ENCODE measurements at places on chromosomes 2 and 18.

GRCh38 chr2:54512663-54513362 is 56.7 kb downstream of the SPTBN1 start:
- no peak for DNase-seq

GRCh38 chr18:3914109-3914508 is 464.1 kb downstream of the TGIF1 start:
- no peak for DNase-seq

DNA sequence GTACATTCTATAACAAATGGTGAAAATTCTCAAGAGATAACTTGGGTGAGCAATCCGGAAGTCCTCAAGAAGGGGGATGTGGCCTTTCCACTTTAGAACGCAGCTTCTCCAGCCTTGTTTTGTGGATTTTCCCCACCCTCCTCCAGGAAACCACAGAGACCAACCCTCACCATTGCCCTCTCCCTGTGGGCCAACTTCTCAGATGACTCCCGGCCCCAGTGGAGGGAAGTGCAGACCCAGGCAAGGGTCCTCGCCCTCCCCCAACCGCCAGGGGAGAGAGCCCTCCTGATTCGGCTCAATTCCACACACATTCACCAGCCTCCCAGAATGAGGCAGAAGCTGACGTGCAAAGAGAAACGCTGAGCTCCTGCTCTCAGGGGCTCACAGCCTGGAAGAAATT is 277.2 kb downstream of the EIPR1 start:
- no peak for DNase-seq

DNA sequence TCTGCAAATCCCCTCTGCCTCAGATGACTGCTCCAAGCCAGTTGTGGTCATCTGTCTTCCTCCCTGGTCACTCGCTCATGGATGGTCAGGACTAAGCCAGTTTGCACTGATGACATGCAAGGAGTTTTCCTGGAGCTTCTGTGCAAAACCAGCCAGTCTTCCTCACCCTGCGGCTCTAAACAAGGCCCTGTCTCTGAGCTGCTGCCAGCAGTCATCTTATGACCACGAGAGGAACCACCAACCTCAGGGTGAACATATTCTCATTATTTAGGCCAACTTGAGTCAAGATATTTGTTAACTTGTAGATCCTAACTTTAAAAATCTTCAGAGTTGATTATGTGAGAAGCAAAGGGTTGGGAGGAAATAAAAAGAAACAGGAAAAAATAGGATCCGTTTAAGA is 119.9 kb upstream of the CAB39 start:
- no peak for DNase-seq

DNA sequence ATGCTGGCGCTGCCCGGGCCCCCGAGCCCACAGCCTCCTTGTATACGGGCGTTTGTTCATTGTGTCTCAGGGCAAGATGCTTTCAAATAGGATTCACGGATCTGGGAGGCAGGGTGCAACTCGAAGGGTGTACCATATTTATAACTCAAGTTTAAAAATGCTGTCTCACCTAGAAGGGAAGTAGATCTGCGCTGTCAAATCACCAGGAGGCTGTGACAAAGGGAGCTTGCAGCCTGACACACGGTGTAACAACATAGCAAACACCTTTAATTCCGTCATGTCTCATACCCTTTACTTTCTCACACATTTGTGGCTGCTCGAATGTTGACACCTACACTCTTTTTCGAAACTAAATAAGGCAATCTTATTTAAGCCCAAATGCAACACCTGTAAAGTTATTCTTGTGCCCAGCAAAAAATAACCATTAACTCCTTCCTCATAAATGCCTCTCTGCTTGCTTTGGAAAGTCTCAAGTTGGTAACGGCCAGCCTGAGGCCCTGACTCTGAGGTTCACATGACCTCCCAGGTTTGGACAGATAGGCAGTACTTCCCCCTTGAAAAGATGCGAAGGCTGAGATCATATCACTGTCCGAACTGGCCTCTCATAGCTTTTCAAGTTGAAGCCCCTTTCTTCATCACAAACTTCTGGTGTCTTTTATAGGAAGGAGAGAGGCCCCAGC is 11.6 kb downstream of the ZEB2 start:
- no peak for DNase-seq

DNA sequence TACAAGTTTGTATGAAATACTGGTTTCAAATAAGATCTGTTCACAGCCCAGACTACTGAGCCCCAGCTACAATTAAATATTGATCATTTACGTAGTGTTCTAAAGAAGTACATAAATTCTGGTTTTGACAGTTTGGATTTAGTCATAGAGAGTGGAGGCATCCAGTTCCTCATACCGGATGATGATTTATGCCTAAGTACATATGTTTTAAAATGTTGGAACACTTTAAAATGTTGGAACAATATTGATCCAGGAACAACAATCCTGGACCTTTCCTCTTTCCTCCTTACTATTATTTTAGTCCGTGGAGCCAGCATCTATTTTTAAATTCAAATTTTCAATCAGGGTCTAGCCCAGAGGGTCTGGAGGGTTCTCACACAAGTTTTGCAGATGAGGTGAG is 22.8 kb upstream of the TTN start:
- DNase-seq, result no peak

GRCh38 chr2:239695106-239695727 is 294.4 kb upstream of the HDAC4 start:
- no peak for DNase-seq

DNA sequence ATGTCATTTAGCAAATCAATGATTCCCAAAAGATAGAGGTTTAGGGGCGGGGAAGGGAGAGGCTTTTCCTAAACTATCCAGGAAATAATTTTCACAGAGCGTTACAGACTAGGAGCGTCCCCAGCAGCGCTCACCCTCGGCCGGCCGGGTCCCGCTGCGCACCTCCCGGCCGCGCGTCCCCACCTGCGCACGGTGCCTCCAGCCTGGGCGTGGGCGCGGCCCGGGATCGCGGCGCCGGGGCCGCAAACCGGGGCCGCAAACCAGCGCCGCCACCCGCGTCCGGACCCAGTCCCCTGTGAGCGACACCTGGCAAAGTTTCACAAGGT is 684 bp upstream of the ZCCHC2 start:
- DNase-seq, result no peak

DNA sequence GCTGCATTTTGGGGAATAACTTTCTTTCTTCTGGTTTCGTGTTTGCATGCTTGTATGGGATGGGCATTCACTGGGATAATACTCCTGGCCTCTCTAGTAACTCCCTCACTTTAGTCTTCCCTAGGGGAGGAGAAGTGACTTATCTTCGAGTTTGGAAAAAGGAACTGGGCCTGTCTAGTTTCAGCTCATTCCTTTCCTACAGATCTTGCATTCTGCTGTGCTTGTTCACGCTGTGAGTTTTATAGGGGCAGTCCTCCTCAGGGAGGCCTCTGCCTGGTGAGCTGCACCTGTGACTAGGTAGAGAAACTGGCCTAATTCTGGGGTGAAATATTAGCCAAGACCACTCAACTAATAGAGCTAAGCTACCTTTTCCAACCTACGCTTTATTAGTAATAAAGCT is 50.9 kb downstream of the PHLPP1 start:
- DNase-seq, result no peak

GRCh38 chr2:98698896-98699295 is 32.0 kb downstream of the MGAT4A start:
- DNase-seq, result no peak

- DNase-seq, result no peak
Observed at GRCh38 chr2:177881921-177882320, 190.7 kb downstream of the PDE11A start.

- no peak for DNase-seq
Observed at GRCh38 chr2:17573085-17573803, 32.7 kb downstream of the VSNL1 start.

DNA sequence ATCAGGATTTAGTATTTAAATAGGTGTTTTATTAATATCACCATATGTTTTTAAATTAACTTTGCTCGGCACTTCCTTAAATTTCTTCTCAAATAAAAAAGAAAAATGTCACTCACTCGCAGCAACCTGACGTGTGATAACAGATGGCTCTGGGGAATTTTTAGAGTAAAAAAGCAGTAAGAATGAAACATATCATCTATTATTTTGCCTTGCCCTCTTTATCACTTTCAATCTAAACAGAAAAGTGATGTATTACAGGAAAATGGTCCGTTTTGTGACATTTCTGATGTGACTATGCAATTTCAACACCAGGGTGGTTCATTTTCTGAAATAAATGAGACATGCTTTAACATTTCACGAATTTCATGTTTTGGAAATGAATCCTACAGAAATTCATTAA is 1368.0 kb upstream of the LRRTM1 start:
- no peak for DNase-seq

- no peak for DNase-seq
Observed at GRCh38 chr2:166625670-166626069, 131.6 kb upstream of the SCN7A start.

DNA sequence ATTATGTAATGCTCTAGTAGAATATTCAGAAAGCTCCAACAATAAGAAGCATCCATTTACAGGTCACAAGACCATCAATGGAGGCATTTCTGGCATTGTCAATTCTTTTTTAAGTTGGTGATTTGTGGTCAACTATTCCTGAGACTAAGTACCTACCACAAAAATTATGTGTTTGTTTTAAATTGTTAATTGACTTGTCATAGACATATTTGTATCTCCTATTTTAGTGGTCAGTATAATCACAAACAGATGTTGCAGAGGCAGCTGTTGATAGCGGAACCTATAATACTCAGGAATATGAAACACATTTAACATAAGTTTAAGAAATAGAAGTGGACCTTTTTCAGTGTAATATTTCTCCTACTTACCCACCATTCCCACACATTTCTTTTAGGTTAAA is 430.1 kb downstream of the CCDC85A start:
- DNase-seq, result no peak

DNA sequence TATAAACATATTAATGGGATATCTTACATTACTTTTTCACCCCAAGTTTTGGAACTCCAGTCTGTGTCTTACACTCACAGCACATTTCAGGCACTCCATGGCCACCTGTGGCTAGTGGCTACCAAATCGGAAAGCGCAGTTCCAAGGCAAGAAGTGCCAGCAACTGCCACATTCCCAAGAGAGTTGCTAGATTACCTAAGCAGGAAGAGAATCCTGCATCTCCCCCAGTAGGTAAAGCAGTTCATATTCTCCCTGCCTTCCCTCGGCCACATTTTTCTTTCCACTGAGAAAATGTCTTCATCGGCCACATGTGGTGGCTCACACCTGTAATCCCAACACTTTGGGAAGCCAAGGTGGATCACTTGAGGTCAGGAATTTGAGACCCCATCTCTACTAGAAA is 62.8 kb downstream of the MEX3C start:
- DNase-seq, result no peak

GRCh38 chr2:195105581-195105980 is 551.4 kb upstream of the SLC39A10 start:
- no peak for DNase-seq

DNA sequence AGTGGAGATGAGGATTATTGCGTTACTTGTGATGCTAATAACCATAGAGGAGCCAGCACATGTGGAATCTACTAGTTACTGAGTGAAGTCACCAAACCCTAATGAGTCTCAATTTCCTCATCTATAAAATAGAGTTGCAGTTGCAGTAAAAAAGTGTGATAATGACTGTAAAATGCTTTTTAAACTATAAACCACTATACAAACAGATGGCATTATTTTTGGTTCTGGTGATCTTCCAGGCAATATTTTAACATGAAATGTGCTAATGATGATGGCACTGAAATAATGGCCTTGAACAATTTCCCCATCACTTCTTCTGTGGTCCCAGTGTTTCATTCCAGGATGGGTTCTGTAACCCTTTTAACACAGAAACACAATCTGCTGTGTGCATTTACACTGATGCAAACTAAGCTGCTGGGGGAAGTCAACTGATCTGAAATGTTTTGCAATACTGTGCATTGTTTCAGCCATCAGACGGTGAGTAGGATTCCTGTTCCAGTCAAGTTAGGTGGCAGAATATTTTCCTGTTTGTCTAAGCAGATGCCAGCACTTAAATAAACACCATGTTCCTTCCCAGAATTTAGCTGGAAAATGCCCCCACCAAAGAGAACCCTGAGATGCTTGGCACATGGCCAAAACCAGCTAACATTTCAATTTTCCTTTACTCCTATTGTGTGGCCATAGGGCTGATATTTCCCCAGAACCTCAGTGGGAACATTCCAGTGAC is 52.6 kb downstream of the TACR1 start:
- no peak for DNase-seq

- no peak for DNase-seq
Observed at GRCh38 chr2:200742426-200742825, 69.3 kb upstream of the BZW1 start.

DNA sequence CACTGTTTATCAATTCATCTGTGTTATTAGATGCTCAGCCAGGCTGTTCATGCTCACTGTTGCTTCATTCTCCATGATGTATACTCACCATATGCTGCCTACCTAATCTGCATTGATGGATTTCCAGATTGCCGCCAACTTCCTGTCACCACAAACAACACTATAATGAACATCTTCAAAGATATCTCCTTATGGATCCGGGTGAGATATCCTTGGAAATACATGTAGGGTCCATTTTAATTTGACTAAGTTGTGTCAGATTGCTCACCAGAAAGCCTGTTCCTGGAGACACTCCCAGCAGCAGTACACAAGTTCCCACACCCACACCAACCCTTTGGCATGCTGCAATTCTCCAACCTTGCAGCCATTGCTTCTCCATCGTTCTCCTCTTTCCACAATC is 547.5 kb upstream of the TNP1 start:
- DNase-seq, result no peak

DNA sequence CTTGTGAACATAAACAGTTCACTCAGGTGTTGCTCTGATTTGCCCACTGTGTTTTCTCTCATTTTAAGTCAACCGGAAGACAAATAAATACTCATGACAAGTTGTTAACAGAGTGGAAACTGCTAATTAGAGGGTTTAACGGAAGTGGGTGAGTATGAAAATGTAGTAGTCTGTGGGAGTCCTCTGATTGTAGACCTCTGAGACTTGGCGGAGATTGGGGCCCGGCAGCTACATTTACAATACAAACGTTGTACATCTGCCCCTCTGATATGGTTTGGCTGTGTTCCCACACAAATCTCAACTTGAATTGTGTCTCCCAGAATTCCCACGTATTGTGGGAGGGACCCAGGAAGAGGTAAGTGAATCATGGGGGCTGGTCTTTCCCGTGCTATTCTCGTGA is 107.3 kb upstream of the FAM98A start:
- no peak for DNase-seq

DNA sequence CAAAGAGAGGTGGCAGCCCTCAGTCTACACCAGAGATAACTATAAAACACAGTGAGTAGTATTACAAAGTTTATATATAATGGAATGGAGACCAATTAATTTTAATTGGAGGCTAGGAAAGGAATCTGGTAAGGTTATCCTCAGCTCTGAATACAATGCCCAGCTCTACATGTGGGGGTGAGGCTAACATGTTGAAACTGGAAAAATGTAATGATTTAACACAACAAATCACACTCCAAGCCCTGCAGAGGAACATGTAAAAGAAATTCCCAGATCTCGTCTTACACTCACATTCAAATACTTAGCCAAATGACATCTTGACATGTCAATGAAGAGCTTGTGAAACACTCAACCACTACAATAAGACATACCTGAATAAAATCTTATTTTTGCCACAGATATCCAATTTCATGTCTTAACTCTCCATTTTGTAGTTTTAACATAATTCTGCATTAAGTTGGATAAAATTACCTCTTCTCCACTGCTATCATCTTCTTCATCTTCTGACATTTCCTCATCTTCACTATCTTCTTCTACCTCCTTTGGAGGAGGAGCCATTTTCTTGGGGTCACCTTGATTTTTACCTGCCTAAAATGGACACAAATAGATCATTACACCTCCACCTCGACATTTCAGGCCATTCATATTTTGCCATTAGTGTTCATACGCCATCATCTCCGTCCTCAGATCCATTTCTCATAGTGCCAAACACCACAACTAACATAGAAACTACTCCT is 1.4 kb downstream of the NCL start:
- no peak for DNase-seq

GRCh38 chr2:1518867-1519530 is 105.7 kb downstream of the TPO start:
- DNase-seq, result no peak
